GM23338 (cell line): ENCODE measurements at places on chromosomes 2 and 18.

- no peak for DNase-seq
These were observed 404.8 kb downstream of the LNPK start for GRCh38 chr2:175597286-175597685.

GRCh38 chr2:37635504-37636380, 35.7 kb downstream of the CDC42EP3 start:
- no peak for DNase-seq

DNA sequence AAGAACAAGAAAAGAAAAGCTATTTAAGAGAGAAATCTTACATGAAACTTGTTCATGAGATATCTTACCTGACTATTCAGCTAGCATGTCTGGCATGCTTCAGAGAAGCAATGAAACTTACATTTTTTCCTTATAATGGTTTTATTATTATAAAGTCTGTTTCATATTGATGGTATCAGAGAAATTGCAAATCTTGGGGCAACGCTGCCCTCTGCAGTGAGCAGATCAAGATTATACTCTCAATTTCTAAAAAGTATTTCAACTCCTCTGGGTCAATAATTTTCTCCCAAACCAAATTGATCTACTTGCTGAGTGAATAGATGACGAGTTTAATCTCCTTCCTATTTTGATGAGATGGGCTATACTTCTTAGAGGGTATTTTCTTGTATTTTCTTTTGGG, 235.6 kb downstream of the NUP35 start:
- DNase-seq: no peak

- DNase-seq: no peak
These were observed 46.3 kb downstream of the FAM178B start for GRCh38 chr2:96940001-96940615.

DNA sequence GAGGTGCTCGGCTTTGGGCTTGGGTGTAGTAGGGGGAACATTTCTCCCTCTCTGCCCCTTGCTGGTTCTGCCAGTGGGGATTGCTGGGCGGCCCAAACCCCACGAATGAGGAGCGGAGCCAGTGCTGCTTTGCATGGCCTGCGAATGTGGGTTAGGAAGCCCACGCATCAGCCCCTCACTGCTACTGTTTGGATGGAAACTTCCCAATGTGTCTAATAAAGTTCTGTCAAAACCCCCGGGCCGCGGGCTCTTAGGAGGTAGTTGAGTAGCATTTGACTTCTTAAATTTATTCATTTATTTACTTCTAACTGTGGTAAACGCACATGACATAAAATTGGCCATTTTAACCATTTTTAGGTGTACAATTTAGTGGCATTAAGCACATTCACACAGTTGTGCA, 161.3 kb upstream of the FHL2 start:
- DNase-seq: no peak

DNA sequence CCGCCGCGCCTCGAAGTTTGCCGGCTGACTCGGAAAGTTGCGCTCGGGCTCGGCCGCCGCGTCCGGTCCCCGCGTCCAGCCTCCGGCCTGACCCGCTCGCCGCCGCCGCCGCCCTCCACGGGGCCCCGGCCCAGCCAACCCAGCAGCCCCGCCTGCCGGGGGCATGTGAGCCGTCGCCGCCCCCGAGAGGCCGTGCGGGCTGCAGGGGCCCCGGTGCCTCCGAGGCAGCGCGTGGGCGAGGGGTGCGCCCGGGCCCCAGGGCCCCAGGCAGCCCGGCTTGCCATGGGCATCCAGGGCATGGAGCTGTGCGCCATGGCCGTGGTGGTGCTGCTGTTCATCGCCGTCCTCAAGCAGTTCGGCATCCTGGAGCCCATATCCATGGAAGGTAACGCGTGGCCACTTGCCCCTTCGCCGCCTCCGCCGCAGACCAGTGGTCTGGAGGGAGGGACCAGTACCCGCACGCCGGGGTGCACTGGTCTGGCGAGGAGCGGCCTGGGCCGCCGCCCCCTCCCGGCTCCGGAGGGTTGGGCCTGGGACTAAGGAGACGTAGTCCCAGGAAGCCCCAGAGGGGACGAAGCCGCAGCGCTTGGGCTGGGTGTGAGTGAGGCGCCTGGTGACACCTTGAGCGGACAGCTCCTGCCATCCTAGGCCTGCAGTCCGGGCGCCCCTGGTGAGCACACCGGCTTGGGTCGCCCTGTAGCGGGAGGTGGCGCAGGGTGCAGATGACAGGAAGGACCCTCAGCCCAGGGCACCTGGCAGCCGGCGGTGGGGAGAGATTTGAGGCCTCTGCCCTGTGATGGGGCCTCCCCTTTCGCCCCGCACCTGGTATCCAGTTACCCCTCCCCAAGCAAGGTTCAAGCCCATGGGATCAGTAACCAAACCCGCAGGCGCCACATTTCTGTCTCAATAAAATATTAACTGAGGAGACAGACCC, 49.9 kb downstream of the KCNIP3 start:
- DNase-seq: peak; percentile 60

DNA sequence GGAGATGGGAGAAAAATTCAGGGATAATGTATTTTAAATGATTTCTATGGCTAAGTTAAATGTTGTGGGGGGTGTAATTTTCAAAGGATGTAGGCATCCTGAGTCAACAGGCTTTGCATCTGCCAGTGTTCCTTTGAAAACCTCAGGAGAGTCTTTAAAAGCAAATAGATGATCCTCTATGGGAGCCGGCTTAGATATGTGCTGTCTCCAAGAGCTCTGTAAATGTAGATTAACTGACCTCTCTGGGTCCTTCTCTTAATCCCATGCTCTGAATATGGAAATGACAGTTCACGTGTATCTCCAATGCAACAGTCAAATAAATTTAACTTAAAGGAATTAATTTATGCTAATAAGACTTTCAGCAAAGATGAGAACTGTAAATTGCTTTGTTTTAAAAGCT, 292.7 kb downstream of the ERBB4 start:
- DNase-seq: peak; percentile 27

DNA sequence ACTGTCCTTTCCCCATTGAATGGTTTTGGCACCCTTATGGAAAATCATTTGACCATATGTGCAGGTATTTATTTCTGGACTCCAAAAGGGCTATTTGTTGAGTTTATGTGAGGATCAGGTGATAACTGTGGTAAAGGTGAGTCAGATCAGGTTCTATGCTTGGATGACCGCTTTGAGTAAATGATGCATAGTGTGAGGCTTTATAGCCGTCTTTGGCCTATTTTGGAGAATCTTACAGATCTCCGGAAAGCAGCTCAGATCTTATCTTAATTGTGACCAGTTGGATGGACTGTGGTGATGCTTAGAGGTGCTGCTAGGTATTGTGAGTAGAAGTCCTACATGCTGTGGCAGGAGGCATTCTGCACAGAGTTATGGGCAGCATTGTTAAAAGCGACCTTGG, 126.2 kb downstream of the METTL8 start:
- no peak for DNase-seq

DNA sequence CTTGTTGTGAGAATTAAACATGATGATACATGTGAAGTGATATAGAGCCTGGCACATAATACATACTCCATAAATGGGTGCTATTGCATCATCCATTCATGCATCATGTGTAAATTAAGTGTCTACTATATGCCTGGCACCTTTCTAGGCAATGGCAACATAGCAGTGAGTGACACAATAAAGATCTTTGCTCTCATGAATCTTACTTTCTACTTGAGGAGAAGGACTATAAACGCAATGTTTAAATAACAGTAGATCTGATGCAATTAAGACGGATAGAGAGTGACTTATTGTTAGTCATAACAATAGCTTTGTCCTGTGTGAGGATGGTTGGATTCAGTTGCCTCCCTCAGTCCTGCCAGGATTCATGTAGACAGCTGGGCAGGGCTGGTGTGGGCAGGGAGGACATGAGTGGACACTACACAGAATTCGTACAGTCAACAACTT, 88.4 kb upstream of the NPAS2 start:
- no peak for DNase-seq

GRCh38 chr2:36785179-36785795, 88.8 kb downstream of the VIT start:
- peak; percentile 74 for DNase-seq

- DNase-seq: peak; percentile 34
These were observed 29.5 kb upstream of the CHMP1B start for GRCh38 chr18:11821643-11822237.

DNA sequence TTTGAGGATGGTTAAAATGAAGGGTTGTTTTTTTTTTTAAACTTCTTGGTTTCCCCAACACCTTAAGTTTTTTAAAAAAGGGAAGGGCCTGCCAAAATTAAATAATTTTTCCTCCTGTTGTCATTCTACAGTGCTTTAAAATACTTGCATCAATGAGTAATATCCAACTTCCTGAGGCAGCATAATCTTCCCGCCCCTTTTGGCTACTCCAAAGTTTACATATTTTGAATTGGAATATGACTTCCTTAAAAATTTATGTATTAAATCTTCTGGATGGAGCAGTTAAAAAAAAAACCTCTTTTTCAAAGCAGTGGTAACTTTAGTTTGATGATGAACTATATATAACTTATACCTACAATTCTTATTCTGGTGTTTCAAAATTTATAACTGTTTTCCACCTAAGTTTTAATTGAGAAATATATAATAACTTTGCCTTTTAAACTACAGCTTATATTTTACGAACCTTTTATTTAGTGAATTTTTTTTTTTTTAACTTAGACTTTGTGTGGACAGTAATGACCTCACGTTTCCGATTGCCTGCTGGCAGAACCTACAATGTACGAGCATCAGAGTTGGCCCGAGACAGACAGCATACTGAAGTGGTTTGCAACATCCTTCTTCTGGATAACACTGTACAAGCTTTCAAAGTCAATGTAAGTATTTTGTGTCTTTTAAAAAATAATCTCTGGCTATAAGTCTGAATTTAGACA, 49.8 kb downstream of the PTPN4 start:
- no peak for DNase-seq

- DNase-seq: no peak
These were observed 335.2 kb downstream of the KCNJ3 start for GRCh38 chr2:155033652-155034051.

GRCh38 chr18:4040391-4041092, 414.6 kb downstream of the DLGAP1 start:
- DNase-seq: no peak

GRCh38 chr2:172062402-172063004, 22.8 kb upstream of the DLX1 start:
- no peak for DNase-seq

DNA sequence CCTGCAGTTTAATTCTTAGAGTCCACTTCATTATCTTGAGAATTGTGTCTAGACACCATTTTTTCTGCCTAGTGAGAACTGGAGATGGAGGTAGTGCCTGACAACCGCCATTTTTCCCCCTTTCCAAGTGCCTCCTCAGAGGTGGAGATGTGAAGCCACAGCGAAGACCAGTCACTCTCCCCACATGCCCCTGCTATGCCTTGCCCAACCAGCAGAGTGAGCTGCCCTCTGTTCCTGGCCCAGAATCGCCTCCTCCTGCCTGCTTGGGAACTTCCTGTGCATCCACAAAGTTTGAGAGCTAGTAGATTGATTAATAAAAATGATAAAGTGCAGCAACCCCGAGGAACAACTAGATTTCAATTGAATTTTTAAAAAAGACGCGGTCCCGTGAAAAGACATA, 123.3 kb downstream of the CLIP4 start:
- DNase-seq: peak; percentile 76

- no peak for DNase-seq
These were observed 293.5 kb upstream of the SLC39A10 start for GRCh38 chr2:195363496-195363895.

DNA sequence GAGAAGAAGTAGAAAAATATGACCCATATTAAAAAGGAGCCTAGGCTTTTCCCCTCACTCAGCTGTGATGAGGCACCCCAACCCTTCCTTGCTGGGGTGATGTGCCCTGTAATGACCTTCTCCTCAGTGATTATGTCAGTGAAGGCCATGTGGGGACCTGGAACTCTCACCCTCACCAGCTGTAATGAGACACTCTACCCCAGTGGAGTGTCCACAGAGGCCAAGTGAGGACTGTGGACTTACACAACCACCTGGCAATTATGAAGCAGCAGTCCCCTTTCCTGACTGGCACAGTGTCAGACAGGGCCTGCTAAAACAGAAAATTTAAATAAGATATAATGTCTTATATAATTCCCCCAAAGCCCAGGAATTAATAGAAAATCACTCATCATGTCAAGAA, 54.2 kb downstream of the SEMA4F start:
- no peak for DNase-seq

GRCh38 chr18:6885006-6885481, 155.5 kb downstream of the ARHGAP28 start:
- no peak for DNase-seq

- DNase-seq: peak; percentile 46
These were observed 6.9 kb upstream of the PARD3B start for GRCh38 chr2:204538182-204539018.

DNA sequence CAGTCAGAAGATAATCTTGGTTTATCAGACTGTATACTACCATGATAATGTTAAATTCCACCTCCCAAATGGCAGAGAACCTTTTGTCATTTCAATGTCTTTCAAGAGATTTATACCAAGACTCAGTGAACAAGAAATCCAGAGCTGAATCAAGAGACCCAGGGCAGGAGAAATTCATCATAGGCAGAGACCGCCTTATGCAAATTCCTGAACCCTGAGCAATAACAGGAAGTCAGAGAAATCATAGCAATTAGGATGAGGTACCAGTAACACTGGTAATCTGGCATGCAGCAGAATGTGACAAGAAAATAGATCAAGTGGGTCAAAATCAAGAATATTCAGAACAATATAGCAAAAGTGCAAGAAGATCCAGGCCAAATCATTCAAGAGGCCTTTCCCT, 412.4 kb upstream of the LRATD1 start:
- no peak for DNase-seq

GRCh38 chr2:52877703-52878102, 889.9 kb upstream of the CHAC2 start:
- no peak for DNase-seq

- no peak for DNase-seq
These were observed 709 bp downstream of the RAB27B start for GRCh38 chr18:54828986-54829385.

DNA sequence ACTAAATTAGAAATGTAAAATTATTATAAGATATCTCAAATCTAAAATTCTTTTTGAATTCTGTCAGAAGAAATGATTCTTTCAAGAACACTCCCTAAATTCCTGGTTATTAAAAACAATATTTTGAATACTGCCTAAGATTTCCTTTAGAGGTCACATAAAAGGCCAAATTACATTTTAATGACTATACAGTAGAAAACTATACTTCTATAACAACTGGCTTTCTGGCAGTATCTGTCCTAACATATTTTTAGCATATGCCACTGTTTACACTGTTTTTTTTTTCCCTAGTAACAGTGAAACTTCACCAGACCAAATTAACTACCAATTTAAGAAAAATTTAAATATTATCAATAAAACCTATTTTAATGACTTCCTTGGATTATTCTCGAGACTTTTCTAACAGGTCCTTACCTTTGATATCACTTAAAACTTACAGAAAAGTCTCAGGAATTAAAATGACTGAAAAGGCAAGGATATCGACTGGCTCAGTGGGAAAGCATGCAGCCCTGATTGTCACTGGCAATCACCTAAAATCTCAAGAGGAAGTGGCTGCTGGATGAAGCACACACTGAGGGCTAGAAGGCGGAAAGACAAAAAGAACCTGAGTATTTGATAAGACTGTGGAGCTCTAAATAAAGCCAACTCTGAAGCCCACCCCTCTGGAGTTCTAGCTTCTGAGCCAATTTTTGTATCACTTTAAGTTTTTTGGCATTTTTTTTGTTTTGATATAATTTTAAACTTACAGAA, 59.6 kb downstream of the SPIRE1 start:
- peak; percentile 21 for DNase-seq

- peak; percentile 86 for DNase-seq
These were observed 181.7 kb downstream of the ANAPC1 start for GRCh38 chr2:111702119-111702803.

GRCh38 chr18:47605093-47605492, 325.4 kb downstream of the SMAD2 start:
- no peak for DNase-seq

- no peak for DNase-seq
These were observed 139.8 kb downstream of the HNMT start for GRCh38 chr2:138104071-138104470.
